Thoracic aorta (tissue), 2 donors: ENCODE measurements at places on chromosomes 4 and X.

GRCh38 chr4:64781737-64782326, 372.6 kb upstream of the TECRL start:
- no peak for DNase-seq

GRCh38 chr4:26815199-26815598, 45.4 kb upstream of the STIM2 start:
- no peak for DNase-seq

DNA sequence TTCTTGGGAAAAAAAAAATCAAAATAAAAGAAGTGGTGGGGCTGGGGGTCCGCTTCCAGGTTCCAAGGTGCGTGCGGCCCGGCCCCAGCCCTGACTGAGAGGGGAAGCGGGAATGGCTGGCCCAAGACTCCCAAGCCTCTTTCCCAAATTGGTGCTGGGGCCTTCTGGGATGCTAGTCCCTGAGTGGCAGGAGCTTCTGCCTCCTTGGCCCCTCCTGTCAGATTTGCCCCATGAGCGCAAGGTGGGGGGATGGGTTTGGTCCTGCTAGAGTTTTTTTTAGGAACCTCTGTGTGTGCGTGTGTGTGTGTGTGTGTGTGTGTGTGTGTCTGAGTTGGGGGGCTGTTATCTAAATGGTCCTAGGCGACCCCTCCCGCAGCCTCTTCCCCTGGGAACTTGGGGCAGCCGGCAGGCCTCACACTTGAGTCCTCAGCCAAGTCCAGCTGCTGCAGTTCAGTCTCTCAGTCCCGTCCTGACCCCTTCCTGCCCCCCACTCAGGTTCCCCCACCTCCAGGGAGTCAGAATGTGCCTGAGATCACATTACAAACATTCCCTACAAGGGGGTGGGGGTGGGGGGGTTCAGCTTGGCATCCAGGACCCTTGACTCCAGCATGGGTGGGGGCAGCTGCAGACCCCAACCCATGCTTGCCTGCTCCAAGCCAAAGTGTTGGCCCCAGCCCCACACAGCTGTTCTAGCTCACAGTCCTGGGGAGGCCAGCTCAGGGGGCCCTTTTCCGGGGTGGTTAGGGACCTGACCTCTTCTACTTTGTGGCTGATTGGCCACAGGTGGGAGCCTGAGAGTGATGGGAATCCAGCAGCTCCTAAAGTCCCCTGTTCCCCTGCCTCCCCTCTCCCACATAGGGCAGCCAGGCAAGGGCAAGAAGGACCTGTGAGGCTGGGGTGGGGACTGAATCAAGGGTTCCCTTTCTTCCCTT, 4.0 kb downstream of the EFNB1 start:
- DNase-seq = no peak

GRCh38 chr4:15765910-15766697, 12.0 kb upstream of the CD38 start:
- no peak for DNase-seq

DNA sequence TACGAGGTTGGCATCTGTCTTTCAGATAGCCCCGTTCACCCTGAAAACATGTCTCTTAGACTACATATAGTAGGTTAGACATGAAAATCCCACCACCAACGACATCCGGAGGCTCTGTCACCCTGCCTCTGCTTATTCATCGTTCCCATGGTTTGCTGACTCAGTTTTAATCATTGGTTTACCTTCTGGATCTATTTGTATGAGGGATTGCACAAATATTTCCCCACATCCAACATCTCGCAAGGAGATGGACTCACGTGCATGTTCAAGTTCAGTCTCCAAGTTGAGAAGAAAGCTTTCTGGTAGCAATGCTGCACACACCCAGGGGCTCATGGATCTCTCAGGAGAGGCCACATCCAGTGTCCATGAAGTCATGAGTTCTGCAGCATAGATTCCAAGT, 10.8 kb downstream of the CETN2 start:
- no peak for DNase-seq

DNA sequence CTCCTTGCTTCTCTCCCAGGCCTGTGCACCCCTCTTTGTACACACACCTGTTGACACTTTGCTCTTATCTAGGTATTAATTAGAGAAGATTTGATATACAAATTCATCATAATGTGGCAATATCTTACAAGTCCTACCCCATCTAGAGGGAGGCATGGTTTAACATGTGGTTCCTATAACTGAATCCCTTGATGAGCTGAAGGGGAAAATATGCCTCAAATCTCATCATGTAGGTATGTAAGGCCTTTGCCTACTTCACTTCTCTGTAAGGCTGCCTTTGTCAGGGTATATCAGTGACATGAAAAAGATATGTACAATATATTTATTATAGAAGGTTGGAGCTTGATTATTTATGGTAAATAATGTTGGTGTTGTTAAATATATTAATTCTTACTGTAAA, 31.9 kb downstream of the HTR2C start:
- no peak for DNase-seq

- DNase-seq = no peak
Measured at GRCh38 chrX:115892787-115893671, 277.5 kb upstream of the AGTR2 start.

DNA sequence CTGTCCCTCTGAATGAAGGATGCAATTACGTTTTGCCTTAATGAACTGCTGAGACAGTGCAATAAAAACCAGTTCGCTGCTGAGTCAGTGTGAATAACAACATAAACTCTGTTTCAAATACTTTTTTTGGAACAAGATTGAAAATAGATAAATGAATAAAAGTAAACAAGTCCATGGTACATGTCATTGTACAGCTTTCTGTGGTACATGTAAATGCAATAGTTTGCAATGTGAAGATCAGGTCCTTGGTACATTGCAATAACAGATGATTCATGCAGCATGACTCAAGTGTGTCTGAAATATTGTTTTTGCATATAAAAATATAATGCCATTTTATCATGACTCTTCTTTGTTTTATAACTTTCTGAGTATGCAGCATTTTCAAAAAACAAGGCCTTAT, 193.4 kb upstream of the PACRGL start:
- DNase-seq = no peak

DNA sequence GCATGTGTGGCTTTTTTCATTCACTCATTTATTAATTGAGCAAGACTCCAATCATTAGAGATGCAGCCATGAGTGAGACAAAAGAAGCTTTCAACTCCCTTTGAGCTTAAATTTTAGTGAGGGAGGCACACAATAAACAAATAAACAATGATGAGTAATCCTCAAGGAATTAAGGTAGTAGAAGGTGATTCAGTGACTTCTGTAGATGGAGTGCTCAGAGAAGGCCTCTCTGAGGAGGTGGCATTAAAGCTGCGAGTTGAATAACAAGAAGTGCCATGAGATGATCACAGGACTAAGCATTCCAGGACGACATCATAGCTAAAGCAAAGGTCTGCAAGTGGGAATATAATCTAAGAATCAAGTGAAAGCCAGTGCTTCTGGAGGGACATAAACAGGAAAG, 77.6 kb downstream of the NWD2 start:
- DNase-seq = no peak

DNA sequence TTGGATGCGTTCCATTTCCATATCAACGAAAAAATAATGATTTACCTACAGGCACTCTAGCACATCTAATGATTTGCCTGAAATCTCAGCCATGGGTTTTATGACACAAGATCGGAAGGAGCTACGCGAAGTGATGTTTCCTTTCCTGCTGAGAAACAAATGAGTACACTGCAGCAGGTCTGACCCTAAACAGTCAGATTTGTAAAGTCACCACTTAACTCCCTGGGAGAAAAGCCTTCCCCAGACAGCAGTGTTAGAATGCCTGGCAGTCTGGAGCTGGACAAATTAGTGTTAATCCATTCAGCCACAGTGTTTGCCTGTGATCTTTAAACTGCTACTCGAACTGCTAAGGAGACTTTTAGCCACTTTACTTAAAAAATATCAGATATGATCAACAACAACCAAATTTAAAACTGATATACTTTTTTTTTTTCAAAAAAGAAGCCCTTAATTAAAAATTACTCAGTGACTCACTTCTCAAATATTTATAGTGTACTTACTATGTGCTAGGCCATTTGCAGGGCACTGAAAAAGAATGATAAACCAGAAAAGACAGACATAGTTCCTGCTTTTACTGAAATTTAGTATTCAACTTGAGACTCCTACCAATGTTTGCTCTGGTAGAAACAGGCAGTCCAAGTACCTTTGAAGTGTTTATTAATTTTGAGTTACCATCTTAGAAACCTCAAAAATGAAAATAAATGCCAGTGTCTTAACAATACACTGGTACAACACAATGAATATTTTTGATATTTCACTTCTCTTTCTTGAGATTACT, 104.5 kb downstream of the SHISA3 start:
- DNase-seq = no peak

- no peak for DNase-seq
Measured at GRCh38 chrX:44904542-44905115, 31.6 kb downstream of the KDM6A start.

GRCh38 chr4:8747467-8748235, 124.0 kb downstream of the HMX1 start:
- DNase-seq = no peak

GRCh38 chrX:4373791-4374190, 660.3 kb upstream of the PRKX start:
- no peak for DNase-seq

- no peak for DNase-seq
Measured at GRCh38 chr4:7335344-7336066, 99.2 kb downstream of the PSAPL1 start.

GRCh38 chr4:17670423-17670822, 56.0 kb downstream of the MED28 start:
- DNase-seq = no peak

GRCh38 chr4:177484613-177485021, 42.4 kb upstream of the AGA start:
- DNase-seq = no peak

GRCh38 chrX:2703991-2704369, 12.9 kb downstream of the CD99 start:
- DNase-seq = no peak

DNA sequence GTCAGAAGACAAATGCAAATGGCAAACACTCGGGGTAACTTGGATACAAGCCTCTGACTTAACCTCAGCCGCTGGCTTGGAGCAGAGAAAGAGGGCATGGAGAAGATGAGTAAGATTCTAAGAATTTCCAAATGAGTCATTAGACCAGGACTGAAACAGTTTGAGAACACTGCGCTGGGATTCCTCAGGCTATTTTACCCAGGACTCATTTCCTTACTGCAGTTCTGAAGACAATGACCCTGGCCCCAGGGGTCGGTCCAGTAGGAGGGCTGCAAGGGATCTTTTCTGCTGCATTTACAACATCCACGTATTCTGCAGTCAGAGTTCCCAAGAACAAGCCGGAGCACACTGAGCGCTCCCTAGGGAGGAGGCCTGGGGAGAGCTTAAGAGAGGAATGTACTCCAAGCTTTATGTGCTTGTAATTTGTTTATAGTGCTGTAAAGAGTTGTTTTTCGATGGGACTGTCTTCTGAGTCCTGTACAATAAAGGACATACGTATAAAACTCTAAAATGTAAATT, 27.3 kb upstream of the SORBS2 start:
- DNase-seq = peak; percentile 38

- DNase-seq = no peak
Measured at GRCh38 chrX:150361070-150361776, 1.9 kb upstream of the MAMLD1 start.

GRCh38 chr4:123055943-123056342, 133.5 kb upstream of the NUDT6 start:
- DNase-seq = no peak
